ENCODE measurements at places on chromosomes 5 and 9.

GRCh38 chr5:10604975-10605374 is 41.1 kb downstream of the ANKRD33B start:
- no peak for DNase-seq

GRCh38 chr5:61308712-61309111 is 23.3 kb upstream of the ZSWIM6 start:
- DNase-seq = no peak

GRCh38 chr9:134679616-134680392 is 38.2 kb downstream of the COL5A1 start:
- DNase-seq = no peak

- DNase-seq = peak; percentile 25
Measured at GRCh38 chr5:96963267-96963666, 27.4 kb downstream of the LNPEP start.

- DNase-seq = no peak
Measured at GRCh38 chr5:151892393-151892792, 32.3 kb downstream of the GLRA1 start.

DNA sequence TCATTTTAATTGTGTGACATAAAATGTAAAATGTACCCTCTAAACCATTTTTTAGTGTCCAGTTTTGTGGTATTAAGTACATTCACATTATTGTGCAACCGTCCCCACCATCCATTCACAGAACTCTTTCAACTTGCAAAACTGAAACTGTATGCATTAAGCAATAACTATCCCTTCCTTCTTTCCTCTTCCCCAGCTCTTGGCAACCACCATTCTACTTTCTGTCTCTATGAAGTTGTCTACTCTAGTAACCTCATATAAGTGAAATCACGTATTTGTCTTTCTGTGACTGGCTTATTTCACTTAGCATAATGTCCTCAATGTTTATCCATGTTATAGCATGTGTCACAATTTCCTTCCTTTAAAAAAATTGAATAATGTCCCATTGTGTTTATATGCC is 142.4 kb downstream of the C9orf152 start:
- DNase-seq = no peak

DNA sequence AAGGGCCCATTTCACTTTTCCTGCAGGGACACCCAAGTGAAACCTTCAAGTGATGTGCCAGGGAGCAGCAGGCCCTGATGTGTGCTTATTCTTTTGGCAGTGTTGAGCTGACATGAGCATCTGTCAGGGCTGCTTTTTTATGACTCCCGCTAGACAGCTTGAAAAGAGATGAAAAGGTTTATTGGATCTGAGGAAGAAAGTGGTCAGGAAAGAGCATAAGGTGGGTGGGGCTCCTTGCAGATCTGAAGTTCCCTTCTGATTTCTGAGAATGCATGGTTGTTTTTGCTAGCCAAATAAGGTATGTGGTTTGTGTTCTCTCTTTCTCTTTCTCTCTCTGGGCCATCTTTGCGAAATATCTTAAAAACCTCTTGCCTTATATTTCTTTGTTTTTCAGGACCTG is 316.1 kb downstream of the DMRT2 start:
- DNase-seq = no peak

GRCh38 chr9:134187110-134187531 is 22.8 kb upstream of the RNU6ATAC start:
- DNase-seq = no peak

GRCh38 chr9:113992994-113993393 is 85.1 kb downstream of the AMBP start:
- no peak for DNase-seq

DNA sequence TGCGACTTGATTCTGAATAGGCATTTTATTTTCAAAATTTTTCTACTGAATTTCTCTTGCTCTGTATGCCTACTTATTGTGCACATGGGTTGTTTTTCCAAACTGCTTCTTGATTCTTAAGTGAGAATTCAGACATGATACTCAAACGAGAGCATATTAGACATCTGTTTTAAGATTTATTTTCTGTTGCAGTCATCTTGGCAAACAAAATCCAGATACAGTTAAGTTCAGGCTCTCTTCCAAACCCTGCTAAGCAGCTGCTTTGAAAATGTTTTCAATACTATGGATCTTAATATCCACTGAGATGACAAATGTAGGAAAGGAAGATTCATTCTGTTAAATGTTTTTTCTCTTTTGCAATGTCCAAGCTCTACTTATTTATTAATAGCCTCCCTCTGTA is 4.5 kb downstream of the TMEM215 start:
- DNase-seq = no peak

GRCh38 chr9:14500705-14501104 is 186.8 kb upstream of the NFIB start:
- DNase-seq = no peak

DNA sequence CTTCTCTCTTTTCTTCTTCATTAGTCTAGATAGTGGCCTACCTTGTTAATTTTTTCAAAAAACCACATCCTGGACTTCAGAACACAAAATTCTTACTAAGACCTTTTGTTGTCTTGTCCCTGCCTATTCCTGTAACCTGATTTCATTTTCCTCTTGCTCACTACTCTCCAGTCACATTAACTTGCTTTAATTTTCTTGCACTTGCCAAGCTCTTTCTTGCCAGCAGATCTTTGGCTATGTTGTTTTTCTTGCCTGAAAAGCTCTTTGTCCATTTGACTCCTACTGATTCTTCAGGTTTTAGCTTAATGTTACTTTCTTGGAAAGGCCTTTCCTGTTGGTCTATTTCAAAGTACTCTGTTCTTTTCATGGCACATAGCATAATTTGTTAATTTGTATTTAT is 356.8 kb downstream of the OSTF1 start:
- no peak for DNase-seq

DNA sequence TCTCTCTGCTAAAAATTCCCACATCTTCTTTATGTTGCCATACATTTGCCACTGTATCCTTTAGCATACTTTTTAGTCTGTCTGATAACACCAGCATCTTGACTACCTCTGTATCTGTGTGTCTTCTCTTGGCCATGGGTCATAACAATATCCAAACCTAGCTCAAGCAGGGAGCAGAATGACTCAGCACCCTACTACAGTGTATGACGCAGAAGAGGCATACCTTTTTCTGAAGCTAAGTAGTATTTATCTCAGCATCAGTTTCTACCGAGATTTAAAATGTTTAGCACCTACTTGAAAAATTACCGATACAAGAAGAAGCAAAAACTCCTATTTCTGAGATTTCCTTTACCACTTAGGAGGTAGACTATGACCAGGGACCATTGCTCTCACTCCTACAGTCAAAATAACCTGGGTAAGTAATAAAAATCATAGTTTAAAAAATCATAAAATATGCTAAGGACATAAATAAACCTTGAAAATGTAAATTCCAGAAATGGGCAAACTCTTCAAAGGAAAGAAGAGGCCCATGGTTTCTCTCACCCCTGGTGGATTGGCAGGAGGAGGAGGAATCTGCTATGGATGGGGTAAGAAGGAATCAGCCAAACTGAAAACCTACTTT is 286.5 kb downstream of the MAST4 start:
- DNase-seq = no peak
